ENCODE measurements at places on chromosomes 1 and 21.

DNA sequence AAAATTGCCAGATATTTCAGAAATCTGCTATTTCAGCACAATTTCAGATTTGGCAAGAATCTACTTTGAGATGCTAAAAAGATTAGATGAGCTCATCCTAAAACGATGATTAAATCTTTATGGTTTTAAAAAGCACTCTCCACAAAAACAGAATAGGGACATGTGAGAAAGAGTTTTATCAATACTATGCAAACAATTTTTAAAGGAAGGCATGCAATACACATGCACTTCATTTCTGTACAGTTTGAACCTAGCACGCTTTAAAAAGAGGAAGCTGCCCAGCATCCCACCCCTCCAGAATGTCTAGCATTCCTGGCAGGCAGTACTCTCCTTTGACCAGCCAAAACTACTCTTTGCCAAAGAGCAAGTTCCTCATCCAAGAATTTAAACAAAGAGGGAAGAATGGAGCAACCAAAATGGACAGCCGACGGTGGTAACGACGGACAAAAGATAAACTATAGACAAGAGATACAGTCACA lies 1.3 kb downstream of the ARHGAP29 start:
- no peak for DNase-seq

GRCh38 chr1:116564426-116564825 lies 6.4 kb downstream of the CD58 start:
- no peak for DNase-seq

DNA sequence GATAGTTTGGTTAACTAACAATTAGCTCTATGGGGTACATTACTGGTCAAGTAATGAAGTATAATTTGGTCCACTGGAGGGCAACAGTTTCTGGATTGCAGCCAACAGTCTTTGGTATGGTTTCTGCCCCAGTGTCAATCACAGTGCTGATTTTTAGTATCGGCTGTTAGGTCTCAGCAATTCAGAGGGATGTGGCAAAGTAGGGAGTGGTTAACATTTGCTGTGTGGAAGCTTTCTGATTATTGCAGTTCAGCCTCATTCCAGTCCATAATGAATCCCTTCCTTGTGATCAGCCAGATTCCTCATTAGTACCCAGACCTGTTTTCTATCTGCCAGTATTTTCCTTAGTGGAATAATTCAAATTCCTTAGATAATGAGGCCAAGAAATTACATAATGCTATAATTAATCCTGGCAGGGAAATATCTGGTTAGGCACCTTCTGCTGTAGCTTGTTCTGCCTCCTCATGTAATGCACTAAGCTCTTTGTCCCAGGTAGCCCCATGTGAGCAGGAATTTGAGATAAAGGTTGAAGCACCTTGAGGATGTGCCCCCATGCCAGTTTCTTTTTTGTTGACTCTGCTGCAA lies 14.0 kb downstream of the F3 start:
- DNase-seq, result no peak

GRCh38 chr1:29362764-29363163 lies 126.4 kb downstream of the PTPRU start:
- DNase-seq, result no peak

DNA sequence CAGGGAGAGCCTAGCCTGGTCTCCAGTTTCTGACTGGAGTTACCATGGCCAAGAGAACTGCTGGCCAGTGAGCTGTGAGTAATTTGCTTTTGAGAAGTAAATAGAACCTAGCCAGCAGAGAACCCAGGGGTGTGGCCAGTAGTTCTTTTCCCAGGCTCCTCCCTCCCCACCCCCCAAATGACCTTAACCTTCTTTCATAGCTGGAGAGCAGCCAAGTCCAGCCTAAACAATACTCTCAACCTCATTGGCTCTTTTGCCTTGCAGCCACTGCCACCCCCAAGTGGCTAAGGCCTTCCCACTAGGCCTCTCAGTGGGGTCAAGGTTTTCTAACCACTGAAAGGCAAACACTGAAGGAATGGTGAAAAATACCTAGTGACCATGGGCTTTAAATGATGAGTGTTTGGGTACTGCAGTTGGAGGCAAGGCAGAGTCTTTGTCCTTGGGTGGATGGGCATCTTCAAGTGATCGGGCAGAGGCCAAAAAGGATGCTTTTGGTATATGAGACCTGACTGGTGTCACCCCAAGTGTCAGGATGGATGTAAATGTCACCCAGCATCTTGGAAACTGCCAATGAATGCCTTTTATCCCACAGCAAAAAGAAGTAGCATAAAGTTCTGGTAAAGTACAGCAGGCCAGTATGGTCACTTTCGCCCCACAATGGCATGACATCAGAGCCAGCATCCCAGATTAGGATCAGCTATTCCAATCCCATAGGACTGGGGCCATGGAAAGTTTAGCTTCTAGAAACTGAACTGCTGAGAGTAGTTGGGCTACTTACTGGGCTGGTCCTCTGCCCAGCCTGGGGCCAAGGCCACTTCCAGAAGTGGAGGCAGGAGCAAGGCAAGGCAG lies 3.5 kb upstream of the PIGV start:
- DNase-seq, result no peak
